ENCODE measurements at places on chromosomes 7 and 10.
A peak's percentile ranks its signal among the peaks of the same experiment; 100 is the strongest.

DNA sequence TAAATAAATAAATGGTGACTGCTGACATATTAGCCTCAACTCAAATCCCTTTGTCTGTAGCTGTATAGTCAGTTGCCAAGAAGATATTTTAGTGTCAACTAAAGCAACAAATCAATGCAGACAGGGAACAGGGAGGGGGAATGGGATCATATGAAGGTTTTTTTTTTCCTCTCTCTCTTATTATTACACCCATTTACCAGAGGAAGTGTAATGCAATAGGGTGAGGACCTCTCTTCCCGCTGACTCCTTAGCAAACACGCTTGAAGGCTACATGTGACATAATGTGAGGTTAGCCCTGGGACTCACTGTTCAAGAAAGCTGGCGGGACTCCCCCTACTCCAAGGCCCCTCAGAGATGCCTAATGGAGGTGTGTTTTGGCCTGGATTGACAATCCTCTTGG is 88.2 kb downstream of the CHRM2 start:
- no peak for DNase-seq

DNA sequence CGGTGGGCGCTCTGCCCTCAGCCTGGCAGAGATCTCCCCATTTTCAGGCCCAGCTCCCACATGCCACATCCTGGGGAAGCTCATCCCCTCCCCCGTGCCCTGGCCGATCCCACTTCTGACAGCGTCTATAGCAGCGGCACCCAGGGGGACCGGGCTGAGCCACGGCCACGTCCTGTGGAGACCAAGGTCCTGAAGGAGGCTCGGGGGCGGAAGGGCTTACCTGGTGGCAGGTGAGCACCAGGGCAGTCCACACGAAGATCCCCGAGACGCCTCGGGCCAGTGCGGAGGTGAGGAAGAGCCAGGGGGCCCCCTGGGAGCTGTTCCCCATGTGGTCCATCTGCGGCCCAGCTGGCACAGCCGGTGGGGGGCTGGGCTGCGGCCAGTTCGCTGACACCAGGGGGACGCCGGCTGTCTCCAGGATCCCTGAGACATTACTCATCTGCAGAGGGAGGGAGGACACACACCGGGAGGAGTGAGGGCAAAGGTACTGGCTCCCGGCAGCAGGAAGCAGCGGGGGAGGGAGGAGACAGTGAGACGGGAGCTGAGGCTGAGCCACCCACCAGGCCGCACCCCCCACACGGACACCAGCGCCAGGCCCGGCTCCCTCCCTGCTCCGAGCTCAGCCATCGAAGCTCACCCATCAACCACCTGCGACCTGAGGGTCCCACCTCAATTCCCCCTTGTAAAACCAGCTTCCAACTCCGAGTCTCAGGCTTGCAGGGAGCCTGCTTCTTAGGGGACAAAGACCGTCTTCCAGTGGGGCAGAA is 776 bp downstream of the TMEM184A start:
- DNase-seq, result no peak

DNA sequence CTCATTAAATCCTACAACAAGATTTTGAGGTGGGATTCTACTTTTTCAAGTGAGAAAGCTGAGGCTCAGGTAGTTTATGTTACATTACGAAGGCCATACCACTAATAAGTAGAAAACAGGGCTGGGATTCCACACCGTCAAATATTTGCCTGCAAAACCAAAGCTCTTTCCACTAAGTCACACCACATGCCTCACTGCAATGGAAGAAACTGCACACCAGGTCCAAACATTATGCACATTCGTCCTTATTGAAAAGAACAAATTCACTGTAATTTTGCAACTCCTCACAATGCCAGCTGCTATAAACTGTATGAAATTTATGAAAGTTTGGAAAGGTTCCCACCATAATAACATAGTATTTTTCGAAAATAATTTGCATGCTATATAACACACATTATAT is 66.5 kb downstream of the DGKB start:
- peak; percentile 40 for DNase-seq

GRCh38 chr10:30858499-30858898 is 173.2 kb downstream of the ZNF438 start:
- DNase-seq, result no peak

DNA sequence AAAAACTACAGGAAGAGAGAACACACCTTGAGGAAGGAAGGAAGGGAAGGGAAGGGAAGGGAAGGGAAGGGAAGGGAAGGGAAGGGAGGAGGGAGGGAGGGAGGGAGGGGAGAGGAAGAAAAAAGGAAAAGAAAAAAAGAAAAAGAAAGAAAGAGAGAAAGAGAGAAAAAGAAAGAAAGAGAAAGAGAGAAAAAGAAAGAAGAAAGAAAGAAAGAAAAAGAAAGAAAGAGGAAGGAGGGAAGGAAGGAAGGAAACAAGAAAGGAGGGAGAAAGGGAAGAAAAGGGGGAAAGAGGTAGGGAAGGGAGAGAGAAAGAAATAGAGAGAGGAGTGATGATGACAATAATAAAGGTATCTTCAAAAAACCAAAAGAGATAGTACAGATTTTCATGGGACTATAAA is 12.3 kb upstream of the PLXNA4 start:
- no peak for DNase-seq

- DNase-seq, result no peak
Observed at GRCh38 chr7:98899816-98900215, 21.5 kb downstream of the TRRAP start.

DNA sequence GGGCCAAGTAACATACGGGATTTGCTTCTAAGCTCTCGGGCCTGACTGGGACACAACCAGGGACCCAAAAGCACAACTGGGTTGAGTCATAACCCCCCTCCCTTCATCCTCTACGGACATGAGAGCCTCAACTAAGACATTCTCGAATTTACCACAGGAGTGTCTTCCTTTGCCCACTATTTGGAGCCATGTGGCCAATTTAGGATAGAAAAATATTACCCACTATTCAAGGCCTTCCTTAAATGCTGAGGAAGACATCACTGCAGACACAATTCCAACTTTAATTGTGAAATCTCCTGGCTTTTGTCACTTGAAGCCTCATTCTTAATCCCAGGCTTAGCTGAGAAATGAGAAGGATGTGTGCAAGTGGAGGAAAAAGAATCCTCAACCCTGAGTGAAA is 11.8 kb downstream of the CTBP2 start:
- DNase-seq, result no peak

All from NCI-H748 treated with DMSO at 0.1 percent for 48 hours (cell line).